ENCODE measurements at places on chromosomes 7 and 10.

DNA sequence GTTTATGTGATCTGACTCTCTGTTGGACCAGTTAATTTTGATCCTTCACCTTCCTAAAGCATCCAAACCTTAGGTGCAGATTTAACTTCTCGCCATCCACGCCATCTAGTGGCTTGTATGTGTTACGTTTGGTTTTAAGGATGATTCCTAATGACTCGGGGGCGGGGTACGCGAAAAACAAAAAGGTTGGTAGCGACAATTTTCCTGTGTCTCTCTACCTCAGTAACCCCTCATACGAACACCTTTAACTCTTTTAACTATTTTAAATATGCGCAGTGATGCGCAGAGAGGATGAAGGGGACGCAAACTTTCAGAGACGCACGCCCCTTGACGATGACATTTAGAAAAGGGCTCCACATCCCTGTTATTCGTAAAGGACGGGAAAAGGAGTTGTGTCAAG is 714 bp upstream of the KCND2 start:
- peak; percentile 15 for DNase-seq

DNA sequence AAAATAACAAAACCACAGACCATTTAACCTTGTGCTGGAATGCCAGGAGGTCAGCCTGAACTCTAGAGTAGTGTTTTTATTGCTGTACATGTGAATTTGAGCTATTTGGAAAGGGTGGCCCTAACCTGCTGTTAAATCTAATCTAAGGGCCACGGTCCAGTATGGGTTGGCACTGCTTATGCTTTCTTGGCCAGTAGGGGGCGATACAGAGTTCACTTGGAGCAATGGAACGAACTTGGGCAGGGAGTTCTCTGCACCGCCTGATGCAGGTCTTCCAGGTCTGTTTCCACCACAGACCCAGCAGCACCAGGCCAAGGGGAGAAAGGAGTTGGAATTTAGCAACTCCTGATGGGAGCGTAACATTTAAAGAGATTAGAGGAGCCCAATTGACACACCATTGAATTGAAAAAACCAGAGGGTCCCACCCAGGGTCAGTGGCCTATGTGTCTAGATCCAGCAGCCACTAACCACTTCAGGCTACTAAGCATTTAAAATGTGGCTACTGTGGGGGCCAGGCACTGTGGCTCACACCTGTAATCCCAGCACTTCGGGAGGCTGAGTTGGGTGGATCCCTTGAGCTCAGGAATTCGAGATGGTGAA is 75.7 kb upstream of the EFCAB10 start:
- peak; percentile 47 for DNase-seq

- no peak for DNase-seq
Observed at GRCh38 chr7:106611911-106612310, 49.0 kb downstream of the CCDC71L start.

GRCh38 chr7:44403176-44403759 is 77.9 kb upstream of the CAMK2B start:
- DNase-seq, result no peak

- no peak for DNase-seq
Observed at GRCh38 chr10:76324283-76324682, 892.9 kb downstream of the LRMDA start.

DNA sequence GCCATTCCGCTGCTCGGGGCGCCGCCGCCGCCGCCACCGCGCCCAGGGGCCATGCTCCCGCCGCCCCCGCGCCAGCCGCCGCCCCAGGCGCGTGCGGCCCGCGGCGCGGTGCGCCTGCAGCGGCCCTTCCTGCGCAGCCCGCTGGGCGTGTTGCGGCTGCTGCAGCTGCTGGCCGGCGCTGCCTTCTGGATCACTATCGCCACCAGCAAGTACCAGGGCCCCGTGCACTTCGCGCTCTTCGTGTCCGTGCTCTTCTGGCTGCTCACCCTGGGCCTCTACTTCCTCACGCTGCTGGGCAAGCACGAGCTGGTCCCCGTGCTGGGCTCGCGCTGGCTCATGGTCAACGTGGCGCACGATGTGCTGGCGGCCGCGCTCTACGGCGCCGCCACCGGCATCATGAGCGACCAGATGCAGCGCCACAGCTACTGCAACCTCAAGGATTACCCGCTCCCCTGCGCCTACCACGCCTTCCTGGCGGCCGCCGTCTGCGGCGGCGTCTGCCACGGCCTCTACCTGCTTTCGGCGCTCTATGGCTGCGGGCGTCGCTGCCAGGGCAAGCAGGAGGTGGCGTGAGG is 383 bp downstream of the MARVELD1 start:
- peak; percentile 79 for DNase-seq

DNA sequence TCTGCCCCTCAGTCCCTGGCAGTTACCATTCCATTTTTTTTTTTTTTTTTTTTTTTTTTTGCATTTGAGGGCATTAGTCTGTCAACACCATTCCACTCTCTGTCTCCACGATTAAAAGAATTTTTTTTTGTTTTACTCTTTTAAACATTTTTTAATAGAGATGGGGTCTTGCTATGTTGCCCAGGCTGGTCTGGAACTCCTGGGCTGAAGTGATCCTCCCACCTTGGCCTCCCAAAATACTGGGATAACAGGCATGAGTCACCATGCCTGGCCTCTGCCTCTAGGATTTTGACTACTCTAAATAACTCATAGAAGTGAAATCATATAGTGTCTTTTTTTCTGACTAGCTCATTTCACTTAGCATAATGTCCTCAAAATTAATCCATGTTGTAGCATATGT is 16.5 kb upstream of the CLDN3 start:
- DNase-seq, result no peak

- no peak for DNase-seq
Observed at GRCh38 chr7:93262535-93262934, 30.4 kb downstream of the VPS50 start.

GRCh38 chr7:29980151-29980550 is 9.4 kb downstream of the SCRN1 start:
- DNase-seq, result no peak

DNA sequence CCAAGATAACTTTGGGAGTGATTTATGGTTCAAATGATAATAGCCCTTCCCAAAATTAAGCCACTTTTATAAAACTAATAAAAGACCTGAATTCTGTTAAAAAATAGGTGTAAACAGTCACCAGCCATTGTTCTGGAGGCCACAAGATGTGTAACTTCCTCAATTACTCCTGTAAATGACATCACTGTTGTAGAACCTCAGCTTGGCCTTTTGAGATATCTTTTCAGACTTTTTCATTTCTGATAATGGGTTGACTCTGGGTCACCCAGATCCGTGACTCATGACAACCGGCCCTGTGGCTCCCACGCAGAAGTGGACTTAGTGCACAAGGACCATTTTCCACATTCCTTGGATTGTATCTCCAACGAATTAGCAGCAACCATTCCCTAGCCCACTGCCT is 106.6 kb downstream of the DKK1 start:
- no peak for DNase-seq

Measured in inflammatory macrophage treated with lipopolysaccharide for 4 hours (primary cell).